ENCODE measurements at places on chromosomes 5 and 9.

- DNase-seq = no peak
These were observed 49.5 kb downstream of the CAMSAP1 start for GRCh38 chr9:135857843-135858242.

DNA sequence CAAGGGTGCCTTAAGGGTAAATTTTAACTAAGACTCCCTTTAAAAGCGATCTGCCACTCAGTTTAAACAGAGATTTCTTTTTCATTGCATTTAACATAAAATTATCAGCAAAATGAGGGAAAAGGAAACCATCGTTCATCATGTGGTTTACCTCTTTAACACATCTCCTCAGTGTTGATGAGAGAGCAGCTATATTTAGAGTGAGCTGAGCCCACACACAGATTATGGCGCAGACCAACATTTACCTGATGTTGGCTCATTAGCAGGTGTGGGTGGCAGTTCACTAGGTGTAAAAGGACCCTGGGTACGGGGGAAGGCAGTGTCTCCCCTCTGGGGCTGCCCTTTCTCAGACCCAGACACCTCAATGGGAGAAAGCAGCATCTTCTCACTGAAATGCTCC lies 149.8 kb downstream of the ENTREP1 start:
- DNase-seq = no peak

DNA sequence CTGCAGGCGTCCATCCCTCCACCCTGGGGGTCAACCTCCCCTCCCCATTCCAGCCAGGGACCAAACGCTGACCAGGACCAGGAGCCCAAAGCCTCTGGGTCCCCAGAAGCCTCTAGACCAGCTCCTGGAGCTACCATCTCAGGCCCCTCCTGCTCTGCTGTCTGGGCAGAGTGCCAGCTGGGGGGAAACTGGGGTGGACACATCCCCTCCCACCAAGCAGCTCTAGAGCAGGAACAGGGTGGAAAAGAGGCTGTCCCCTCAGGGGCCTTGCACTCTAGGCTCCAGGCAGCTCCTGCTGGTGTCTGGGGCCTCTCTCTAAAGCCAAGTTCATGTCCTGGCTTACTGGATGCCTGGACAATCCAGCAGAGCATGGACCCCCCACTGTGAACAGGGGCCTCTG lies 4.4 kb downstream of the SSNA1 start:
- DNase-seq = no peak

DNA sequence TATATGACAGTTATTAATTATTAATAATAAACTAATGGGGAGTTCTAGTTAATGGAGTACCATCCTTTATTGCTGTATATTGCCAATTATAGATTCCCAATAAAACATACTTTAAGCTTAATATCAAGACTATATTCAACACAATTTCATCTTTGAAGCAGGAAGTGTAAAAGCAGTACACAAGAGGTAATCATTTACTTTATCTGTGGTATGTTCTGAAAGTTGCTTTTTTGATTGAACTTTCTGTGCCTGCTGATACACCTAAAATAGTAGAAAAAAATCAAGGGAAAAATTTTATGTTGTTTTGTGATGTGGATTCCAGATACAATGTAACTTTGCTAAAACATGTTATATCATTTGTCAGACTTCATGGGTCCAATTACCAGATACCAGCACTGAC lies 58.0 kb downstream of the ACO1 start:
- DNase-seq = no peak

GRCh38 chr9:105173306-105173705 lies 71.1 kb upstream of the SLC44A1 start:
- DNase-seq = no peak

DNA sequence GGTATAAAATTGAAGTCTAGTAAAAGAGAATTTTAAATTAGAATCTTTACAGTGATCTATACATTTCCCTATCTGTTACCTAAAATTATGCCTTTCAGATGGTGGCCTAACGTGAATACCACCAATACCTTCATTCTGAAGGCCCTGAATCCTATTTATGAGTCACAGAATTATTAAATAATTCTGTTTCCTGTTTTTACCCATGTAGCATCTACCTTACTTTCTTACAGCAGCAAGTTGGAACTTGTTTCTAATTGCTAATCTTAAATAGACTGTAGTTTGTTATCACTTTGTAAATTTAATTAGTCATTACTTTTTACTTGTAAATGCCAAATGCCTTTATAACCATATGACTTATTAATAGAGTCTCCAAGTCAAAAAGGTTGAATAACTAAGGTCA lies 135.0 kb downstream of the PDE4D start:
- no peak for DNase-seq

- DNase-seq = no peak
These were observed 152.8 kb upstream of the PAPPA start for GRCh38 chr9:116000748-116001329.

GRCh38 chr5:151030056-151030336 lies 9.6 kb downstream of the GPX3 start:
- DNase-seq = no peak

GRCh38 chr9:86667307-86667706 lies 280.0 kb downstream of the GAS1 start:
- DNase-seq = no peak

DNA sequence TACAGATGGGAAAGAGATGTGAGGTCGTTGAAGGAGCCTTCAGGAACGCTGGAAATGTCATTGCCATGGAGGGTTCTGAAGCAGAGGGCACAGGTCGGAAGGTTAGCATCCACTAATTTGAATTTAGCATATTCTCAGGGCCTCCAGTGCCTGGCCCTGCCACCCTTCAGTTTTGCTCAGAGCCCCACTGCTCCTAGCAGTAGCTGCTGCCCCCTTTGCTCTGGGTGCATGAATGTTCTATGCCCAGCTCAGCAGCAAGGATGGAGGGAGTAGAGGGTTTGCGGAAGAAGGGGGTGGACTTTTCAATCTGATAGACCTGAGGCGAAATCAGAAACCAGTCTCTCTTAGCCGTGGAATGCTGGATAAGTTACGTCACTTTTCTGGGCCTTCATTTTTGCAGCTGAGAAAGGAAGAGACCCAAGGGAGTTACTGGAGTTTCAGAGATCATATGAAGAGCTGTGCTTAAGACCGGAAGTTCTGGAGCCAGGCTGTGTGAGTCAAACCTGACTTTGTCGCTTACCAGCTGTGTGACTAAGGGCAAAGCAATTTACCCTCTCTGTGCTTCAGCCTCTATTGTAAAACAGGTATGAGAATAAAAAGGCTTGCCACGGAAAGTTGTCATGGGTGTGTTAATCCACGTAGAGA lies 133.2 kb upstream of the PANK3 start:
- no peak for DNase-seq

DNA sequence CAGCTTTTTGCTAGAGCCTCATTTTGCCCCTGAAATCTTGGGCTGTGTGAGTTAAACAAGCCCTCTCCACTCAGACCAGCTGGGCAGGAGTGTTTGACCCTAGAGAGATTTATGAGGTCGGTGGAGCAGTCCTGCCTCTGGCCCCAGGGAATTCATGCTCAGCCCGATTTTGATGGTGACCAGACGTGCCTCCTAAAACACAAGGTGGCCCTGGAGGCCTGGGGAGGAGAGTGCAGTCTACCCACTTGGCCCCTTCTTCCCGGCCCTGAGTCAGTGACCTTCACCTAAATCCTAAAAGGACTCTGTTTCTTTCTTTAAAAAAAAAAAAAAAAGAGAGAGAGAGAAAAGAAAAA lies 86.6 kb upstream of the SAP30L start:
- no peak for DNase-seq

DNA sequence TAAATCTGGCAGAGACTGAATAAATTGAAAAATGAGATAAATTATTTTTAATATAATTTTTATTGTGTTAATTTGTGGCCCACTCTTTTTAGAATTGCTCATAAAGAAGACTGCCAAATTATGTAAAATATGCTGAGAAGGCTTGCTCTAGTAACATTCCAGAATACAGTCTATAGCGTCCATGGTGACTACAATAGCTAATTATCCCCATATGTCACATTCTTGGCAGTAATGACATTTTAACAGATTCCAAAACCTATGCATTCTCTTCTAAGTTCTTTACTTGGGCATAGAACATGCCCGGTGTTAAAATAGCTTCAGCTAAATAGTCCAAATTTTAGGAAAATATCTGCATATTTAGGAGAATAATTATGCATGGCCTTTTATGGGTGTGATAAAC lies 697.0 kb upstream of the SEMA6A start:
- no peak for DNase-seq

- no peak for DNase-seq
These were observed 25.9 kb downstream of the BARX1 start for GRCh38 chr9:93929231-93929630.

- DNase-seq = no peak
These were observed 142.9 kb downstream of the BNC2 start for GRCh38 chr9:16727452-16728136.

DNA sequence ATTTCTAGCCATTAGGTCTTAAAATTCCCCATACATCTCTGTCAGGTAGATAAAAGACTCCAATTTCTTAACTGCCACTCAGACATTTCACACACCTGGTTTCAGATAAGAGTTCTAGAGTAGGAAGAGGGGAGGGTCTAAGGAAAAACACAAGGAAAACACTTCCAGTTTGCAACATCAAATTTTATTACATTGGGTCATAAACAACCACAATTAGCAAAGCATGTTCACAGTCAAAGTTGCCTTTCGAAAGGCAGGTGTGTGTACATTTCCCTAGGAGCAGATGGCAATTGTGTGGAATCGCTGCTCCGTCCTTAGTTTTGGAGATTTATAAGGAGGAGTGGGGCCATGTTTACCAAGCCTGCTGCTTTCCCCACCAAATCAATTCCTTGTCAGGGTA lies 120.8 kb downstream of the DMRT2 start:
- no peak for DNase-seq

DNA sequence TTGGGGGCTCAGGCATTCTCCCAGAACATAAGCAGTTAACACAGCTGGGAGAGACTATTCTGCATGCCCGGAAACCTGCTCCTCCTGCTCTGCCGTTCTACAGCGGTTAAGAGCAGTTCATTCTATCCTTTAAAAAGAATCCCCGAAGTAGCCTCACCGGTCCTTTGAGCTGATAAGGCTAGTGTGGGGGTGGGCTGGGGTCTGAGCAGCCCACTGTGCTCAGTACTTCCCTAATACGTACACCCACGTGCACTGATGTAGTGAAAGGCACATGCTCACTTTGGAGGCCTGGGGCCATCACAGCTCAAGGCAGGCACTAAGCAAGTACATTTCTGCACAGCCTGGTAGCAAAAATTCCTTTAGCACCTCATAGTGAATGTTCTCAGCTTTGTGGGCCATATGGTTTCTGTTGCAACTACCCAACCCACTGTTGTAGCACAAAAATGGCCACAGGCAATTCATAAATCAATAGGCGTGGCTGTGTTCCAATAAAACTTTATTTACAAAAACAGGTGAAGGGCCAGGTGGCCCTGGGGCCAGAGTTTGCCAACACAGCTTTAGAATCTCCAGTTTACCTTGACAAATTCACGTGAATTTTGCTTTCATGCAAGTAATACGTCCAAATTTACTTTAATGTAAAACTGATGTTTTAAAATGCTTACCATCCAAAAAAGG lies 136.4 kb downstream of the ZNF354C start:
- no peak for DNase-seq

GRCh38 chr9:29282121-29282520 lies 1708.8 kb upstream of the C9orf72 start:
- DNase-seq = no peak

DNA sequence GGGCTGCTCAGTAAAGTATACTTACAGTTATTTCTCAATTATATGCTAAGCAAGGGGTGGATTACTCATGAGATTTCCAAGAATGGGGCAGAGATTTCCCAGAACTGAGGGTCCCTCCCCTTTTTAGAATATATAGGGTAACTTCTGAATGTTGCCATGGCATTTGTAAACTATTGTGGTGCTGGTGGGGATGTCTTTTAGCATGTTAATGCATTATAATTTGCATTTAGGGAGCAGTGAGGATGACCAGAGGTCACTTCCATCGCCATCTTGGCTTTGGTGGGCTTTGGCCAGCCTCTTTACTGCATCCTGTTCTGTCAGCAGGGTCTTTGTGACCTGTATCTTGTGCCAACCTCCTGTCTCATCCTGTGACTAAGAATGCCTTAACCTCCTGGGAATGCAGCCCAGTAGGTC lies 35.5 kb downstream of the TTC1 start:
- DNase-seq = no peak

DNA sequence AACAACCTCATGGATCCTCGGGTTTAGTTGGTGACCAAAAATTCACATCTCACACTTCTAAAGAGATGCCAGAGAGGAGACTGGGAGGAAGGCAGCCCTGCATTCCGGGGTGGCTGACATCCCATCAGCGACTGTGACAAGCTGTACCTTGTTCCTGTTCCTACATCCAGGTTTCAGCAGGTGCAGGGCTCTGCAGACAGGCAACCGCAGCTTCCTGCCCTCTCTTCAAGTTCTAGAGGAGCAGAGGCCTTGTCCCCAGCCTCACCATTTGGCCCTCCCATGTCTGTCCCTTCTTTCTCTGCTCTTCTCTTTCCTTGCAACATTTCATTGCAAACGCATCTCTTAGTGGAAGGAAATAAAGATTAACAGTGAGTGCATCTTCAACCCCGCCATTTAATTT lies 454.6 kb downstream of the IRX1 start:
- no peak for DNase-seq

DNA sequence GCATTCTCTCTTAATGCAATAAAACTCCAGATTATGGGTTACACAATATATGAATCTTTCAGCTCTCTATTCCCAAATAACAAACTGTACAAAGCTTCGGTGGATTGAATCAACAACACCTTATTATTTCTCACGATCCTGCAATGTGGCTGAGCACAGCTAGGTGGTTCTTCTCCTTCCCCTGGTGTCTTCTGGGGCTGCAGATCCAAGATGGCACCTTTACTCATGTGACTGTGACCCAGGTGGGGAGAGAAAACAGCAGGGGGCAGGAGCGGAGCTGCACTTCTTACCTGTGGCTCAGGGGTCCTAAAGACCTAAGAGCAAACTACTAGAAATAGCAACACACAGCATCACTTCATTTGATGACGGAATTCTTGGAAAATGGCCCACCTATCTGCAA lies 233.1 kb downstream of the IRX1 start:
- DNase-seq = no peak

DNA sequence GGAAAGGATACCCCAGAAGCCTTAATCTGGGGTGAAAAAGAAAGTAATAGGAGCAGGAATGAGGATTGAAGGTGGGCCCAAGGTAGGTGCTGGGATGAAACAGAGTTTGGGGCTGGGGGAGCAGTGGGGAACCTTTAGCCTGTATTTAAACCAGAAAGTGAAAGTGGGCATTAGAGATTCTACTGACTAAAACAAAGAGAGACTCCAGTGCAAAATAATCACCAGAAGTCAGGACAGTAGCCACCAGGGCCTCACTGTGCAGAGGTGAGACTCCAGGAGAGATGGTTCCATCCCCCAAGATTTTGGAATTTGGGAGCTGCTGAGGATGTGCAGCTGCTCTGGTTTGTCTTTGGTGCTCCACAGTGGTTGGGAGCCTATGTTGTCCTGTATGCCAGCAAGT lies 13.1 kb downstream of the DNAJB5 start:
- peak; percentile 11 for DNase-seq
